Nucleus accumbens (tissue), 56 donors: ENCODE measurements at places on chromosomes 4 and X.

GRCh38 chrX:5976332-5976731 lies 252.3 kb downstream of the NLGN4X start:
- no peak for DNase-seq

- no peak for DNase-seq
Measured at GRCh38 chr4:128913228-128913627, 103.7 kb downstream of the JADE1 start.

- DNase-seq = no peak
Measured at GRCh38 chr4:166527500-166527899, 654.5 kb downstream of the TLL1 start.

- DNase-seq = no peak
Measured at GRCh38 chr4:132809298-132810032, 339.6 kb upstream of the PCDH10 start.

- DNase-seq = no peak
Measured at GRCh38 chrX:101595739-101596419, 21.9 kb downstream of the ARMCX6 start.

- DNase-seq = no peak
Measured at GRCh38 chr4:111281219-111281618, 658.3 kb upstream of the PITX2 start.

DNA sequence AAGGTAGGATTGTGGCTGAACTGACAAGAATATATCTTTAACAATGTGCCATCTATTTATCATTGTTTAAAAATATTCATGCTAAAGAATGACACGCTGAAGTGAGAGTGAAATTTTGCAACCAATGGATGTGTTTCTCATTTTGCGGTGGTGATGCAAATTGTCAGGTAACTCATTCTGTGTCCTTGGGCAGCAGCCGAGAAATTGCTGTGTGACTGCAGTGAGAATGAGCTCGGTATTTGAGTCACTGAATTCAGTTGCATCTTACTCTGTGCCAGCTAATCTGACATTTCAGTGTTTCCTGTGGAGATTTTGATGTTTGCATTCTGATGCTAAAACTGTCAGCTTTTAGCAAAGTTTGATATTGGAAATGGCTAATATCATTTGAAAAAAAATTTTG lies 28.1 kb downstream of the MCUB start:
- no peak for DNase-seq

DNA sequence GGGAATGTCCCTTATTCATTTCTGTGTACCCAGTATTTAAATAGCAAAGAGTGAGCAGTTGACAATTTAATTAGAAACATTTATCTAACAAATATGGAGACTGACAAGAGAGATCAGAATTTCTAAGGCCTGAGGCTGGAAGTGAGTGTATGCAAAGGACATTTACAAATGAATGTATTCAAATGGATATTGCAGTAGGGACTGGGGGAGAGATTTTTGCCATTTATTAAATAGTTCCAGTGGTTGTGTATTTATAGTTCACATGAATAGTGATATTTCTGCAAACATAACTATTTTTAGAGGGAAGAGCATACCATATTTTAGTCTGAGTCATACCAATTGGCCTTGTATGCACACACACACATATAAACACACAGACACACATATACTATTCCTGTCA lies 592.4 kb downstream of the GLUD2 start:
- no peak for DNase-seq

DNA sequence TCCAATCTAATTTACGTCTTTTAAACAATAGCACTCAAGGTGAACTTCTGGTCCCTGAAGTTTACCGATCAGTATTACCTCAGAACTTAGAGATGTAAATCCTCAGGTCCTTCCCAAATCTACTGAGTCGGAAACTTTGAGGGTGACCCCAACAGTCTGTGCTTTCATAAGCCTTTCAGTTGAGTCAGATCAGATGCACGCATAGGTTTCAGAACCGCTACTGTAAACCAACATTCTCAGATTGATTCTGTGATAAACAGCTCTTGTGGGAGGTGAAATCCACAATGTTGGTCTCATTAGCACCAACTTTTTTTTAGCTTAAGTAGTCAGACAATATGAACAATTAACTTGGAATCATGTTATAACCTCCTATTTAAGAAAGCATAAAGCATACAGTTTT lies 86.0 kb downstream of the WWC2 start:
- no peak for DNase-seq

DNA sequence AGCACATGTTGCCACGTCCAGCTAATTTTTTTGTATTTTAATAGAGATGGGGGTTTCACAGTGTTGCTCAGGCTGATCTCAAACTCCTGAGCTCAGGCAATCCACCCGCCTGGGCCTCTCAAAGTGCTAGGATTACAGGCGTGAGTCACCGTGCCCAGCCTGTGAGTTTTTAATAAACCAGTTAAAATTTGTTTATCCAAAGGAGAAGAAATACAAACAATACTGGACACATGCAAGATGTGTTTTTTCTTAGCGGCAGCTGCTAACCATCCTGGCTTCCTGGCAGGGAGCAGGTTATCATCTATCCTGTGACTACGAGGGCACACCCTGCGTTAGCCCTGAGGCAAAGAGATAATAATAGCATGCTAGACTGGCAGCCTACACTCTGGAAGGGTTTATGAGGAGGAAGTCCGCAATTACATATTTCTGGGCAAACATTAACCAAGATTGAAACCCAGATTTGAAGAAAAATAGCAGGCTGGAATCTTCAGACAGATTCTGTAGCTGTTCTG lies 191.4 kb downstream of the SPRY1 start:
- DNase-seq = no peak

DNA sequence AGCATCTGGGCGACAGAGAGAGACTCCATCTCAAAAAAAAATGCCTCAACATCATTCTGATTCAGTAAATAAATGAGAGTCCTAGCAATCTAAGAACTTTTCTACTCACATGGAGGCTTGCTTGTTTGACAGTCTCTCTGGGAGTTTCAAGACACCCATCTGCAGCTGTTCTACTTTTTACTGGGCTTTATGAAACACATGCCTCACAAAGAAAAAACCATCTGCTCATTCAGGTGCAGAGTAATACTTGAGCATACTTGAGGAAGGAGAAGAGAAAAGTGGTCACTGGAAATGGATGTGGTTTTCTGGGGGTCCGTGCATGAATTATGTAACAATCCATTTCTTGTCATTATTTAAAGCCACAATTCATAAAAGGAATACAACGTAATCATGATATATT lies 87.1 kb upstream of the DDX53 start:
- DNase-seq = no peak

GRCh38 chr4:163600727-163601126 lies 106.2 kb downstream of the TMA16 start:
- DNase-seq = no peak

DNA sequence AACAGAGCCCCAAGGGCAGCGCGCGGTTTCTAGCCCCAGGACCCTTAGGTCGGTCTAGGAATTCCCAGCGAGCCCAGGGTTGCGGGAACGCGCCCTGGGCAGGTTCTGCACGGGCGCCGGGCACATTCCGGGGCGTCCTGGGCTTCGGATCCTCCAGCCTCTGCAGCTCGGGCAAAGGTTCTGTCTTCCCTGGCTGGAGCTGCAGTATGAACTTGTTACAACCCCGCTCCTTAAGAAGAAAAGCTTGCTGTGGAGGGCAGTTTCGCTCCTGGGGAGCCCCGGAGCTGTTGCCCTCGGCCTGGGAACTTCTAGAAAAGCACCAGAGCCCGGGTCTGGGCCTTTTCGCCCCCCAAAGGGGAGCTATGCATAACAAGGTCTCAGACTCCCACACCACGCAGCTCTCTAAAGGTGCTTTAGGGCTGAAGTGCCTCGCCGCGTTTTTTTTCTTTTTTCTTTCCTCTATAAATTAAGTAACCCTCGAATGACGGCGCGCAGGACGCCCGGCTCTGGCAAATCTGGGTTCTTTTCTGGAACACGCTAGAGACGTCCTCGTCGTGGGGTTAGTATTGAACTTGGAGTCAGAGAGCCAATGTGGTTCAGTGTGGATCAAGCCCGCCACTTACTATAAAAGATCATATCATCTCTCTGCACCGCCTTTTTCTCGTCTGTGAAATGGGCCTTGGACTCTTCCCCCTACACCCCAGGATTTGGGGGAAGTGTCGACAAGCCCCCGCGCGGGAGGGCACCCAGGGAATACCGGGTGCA lies 5.7 kb downstream of the MSX1 start:
- DNase-seq = no peak

DNA sequence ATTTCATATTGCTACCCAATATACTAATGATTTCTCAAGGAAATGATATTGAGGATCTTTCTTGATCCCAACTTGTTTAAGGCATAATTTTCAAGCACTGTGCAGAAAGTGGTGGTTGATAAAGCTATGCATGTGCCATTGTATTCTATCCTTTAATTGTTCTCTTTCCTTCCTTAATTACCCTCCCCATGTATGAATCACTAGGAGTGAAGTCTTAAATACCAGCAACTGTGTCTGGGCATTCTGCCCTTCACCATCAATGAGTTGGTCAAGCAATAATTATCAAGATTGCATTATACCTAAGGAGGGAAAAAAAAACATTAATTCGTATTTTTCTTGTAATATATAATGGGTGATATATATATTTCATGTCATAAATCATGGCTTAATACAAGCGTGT lies 111.8 kb upstream of the FRMPD4 start:
- no peak for DNase-seq

- no peak for DNase-seq
Measured at GRCh38 chr4:68987007-68987406, 35.4 kb upstream of the UGT2A3 start.

- DNase-seq = no peak
Measured at GRCh38 chr4:45897946-45898585, 225.8 kb downstream of the GABRG1 start.

DNA sequence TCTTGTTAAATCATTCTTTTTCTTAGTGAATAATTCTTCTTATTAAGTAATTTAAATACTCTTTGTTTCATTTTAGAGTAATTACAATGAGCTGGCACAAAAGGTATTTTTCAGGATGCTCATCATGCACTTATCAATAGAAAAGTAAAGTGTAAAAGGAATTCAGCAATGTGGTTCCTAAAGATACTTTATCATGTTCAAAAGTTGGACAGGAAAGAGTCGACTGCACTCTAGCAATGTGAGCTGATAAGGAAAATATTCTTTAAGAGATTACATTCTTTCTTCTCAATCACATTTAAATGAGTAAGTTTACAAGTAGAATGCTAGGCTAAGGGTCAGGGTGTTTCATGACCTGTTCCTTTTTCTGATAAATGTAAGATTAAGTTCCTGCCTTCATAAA lies 609.5 kb upstream of the FAM241A start:
- no peak for DNase-seq

DNA sequence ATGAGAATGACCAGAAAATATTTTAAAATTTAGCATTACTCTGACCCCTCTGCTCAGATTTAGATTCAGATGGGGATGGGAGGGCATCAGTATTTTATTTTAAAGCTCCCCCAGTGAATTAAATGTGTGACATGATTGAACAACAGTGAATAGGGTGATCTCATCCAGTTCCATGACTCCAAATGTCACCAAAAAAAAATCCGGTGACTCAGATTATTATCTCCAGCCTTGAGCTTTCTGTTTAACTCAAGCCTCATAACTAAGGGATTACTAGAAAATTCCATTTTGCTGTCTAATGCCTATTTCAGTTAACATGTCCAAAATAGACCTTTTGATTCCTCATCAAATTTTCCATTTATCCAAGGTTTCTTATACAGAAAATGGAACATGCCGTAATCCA lies 121.8 kb upstream of the TMEM47 start:
- no peak for DNase-seq

- no peak for DNase-seq
Measured at GRCh38 chr4:159328766-159329165, 225.9 kb downstream of the RAPGEF2 start.

DNA sequence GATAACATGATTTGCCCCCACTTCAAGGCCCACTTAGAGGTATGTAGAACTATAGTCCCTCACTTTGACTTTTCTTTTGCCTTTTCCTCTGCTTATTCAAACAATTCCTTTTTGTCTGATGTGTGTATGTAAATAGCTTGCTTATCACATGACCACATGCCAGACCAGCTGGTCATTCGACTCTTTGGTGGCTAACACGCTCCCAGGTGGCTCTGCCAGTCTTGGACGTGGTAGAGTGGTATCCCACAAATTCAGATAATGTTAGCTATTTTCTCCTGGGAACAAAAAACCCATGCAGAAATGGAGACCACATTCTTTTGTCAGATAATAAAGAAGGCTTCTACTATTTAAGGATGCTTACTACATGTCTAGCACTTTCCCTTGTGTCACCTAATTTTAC lies 47.9 kb downstream of the ARHGAP24 start:
- no peak for DNase-seq

GRCh38 chr4:54215379-54216077 lies 13.6 kb upstream of the PDGFRA start:
- DNase-seq = no peak

DNA sequence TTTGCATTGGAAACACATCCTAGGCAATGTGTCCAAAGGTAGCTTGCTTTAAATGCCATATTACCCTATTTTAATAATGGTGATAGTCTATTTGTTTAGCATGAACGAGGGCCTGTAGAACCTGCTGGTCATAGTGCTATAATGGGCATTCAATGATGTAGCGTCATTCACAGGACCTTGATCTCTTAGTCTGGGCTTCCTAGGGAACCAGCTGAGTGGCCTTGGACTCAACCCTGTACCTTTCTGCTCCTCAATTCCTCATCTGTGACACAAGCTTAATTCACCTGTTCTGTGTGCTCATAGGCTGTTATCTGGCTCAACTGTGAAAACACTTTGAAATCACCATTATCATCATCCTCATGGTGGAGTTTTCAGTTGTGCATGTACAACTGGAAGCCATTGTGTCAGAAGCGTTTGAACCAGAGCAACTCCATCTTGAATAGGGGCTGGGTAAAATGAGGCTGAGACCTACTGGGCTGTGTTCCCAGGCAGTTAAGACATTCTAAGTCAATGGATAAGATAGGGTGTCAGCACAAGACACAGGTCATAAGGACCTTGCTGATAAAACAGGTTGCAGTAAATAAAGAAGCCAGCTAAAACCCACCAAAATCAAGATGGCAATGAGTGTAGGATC lies 346.8 kb upstream of the KLF3 start:
- DNase-seq = no peak

- DNase-seq = no peak
Measured at GRCh38 chrX:136047969-136048368, 62.7 kb downstream of the SLC9A6 start.

GRCh38 chr4:167129146-167129545 lies 105.1 kb downstream of the SPOCK3 start:
- DNase-seq = no peak
